ENCODE measurements at places on chromosomes 2 and 18.
A peak's percentile ranks its signal among the peaks of the same experiment; 100 is the strongest.

DNA sequence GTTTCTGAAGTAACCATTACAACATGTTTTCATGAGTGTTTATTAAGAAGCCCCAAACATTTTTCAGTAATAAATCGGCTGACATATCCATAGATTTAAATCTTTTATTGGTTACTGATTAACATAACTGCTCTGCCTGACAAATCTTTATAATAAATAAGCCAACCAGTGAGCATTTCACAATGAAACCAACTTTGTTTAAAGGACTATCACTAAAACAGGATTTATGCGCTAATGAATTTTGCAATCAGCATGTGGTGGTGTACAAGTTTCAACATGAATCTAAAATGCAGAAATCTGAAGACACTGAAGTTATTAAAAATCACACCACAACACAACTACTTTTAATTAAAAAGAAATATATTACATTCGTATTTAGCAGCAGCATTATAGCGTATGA is 166.7 kb downstream of the MEIS1 start:
- DNase-seq: no peak

- no peak for DNase-seq
These were observed 761.6 kb downstream of the DCC start for GRCh38 chr18:53101536-53102105.

GRCh38 chr2:202765436-202765835 is 106.1 kb downstream of the ICA1L start:
- no peak for DNase-seq

DNA sequence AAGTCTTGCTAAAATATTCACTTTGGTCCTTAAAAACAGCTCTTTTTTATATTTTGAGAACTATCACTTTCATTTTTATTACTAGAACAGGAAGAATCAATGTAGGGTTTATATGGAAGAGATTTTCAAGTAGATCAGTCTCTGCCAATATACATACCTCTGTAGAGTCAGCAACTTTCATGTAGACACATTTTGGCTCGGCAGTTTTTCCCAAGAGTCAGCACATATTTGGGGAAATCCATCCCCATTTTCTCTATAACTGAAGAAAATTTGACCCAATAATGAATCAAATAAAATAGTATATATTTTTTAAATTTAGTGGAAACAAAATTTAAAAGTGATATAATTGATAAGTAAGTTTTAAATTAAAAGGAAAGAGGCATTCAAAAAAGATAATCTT is 329.8 kb upstream of the TFPI start:
- no peak for DNase-seq

GRCh38 chr2:216992056-216992675 is 132.3 kb upstream of the TNP1 start:
- no peak for DNase-seq

DNA sequence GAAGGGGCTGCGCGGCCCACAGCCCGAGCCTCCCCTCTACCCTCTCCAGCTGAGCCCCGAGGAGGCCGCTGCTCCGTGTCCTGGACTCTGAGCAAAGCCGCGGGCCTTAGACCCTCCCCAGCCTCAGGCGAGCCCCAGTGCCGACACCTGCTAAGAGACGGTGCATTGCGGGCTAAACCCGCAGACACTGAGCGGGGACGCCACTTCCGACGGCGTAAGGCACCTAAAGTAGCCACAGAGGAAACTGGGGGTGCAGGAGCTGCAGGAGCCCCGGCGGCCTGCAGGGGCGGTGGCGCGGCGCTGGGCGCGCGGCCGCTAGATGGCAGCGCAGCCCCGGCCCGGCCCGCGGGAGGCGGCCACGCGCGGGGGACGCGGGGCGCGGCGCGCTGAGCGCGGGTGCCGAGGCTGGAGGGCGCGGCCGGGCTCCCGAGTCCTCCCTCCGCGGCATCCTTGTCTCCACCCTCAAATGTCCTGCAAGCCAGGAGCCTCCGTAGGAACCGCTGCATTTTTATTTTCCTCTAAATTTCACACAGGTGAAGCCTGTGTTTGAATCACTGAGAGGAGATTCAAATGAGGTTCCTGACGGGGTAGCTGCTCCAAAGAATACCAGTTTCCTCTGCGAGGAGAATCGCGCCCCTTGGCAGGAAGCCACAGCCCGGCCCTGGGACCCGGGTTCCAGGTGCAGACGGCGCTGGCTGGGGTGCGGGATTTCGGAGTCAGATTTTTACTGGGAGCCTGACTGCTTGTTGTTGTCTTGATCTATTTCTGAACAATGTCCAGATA is 650.5 kb downstream of the GALR1 start:
- DNase-seq: peak; percentile 24

- DNase-seq: no peak
These were observed 98.5 kb downstream of the MRPS9 start for GRCh38 chr2:105136394-105136793.

DNA sequence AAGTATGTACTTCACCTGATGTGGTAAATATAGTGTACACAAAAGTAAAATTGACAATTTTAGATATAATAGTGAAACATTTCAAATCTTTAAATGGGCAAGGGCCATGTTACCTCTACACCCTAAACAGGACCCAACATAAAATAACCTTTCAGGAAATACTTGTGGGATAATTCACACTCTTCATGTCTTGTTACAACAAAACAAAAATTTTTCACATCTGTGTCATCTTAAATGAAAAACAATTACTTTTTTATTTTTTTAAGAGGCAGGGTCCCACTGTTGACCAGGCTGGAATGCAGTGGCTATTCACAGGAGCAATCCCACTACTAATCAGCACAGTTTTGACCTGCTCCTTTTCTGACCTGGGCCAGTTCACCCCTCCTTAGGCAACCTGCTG is 42.1 kb downstream of the SRBD1 start:
- DNase-seq: no peak

DNA sequence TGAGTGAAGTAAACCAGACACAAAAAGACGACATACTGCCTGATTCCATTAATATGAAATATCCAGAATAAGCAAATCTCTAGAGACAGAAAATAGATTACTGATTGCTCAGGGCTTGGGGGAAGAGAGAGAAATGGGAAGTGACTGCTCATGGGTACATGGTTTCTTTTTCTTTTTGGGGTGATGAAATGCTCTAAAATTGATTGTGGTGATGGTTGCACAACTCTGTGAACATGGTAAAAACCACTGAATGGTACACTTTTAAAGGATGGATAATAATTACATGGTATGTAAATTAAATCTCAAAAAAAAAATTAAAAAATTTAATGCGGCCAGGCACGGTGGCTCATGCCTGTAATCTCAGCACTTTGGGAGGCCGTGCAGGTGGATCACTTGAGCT is 39.3 kb downstream of the RPL31 start:
- peak; percentile 28 for DNase-seq

DNA sequence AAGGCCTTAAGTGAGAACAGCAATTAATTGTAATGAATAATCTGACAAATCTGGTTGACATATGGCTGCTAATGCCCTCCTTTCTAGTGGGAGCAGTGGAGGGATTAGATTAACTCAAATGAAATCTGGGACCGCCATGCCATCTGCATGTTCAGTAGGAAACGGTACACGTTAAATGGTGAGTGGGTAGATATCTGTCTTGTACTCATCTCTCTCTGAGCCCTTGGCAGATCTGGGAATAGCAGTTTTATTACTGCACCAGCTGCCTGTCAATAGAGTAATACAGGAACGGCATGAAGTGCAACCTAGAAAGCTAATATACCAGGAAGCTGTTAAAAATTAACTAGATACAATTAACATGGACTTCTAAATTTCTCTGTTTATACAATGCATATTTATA is 258.8 kb downstream of the GPD2 start:
- no peak for DNase-seq

DNA sequence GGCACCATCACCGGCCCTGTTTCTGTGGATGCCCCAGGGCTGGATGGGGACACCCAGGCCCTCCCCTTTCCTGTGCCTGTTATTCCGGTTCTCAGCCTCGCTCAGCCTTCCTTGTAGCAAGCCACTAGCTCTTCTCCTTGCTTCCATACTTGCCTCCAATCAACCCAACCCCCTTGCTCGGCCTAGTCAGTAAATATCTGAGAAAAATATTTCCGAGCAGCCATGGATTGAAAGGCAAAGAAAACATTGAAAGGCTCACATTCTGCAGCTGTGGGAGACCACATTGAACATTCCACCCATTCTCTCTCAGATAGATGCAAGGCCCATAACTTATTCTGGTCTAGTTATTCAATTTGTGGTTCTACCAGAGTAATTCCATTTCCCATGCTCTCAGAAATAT is 114.9 kb downstream of the SPP2 start:
- DNase-seq: no peak

- no peak for DNase-seq
These were observed 49.8 kb downstream of the PTPN4 start for GRCh38 chr2:119809339-119810048.

DNA sequence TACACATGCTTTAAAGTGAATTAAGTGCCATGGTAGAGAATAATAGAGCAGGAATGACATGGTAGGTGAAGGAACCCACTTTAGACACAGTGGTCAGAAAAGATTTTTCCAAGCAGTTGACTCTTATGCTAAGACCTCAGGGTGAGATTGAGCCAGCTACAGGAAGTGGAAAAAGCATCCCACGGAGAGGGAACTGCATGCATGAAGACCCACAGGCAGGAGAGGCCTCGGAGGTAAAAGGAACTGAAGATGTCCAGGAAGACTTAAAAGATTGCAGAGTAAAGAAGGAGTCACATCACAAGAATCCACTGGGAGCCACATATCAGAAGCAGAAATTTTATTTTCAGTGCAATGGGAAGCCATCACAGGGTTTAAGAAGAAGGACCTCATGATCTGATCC is 499.2 kb upstream of the FAM98A start:
- DNase-seq: no peak

Data from pons (tissue), 1 donor.